ENCODE measurements at places on chromosomes 12 and 14.
A peak's percentile ranks its signal among the peaks of the same experiment; 100 is the strongest.

DNA sequence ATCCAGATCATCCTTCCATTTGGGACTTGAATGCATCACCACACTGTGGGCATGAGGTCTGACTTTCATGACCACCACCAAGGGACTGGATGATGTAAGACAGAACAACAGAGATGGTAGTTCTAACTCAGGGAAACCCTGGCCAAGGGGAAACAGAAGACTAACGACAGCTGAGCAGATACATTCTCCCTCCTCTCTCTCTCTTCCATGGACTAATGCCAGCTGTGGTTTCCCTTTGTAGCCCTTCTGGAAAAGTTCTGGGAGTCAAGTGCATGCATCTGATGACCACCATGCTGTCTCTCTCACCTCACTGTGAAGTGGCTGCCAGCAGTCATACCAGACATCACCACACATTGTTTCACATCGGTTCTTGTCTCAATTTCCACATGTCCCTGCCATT, 3.4 kb downstream of the TAS2R30 start:
- no peak for DNase-seq

- no peak for DNase-seq
Observed at GRCh38 chr14:54804538-54805041, 98.0 kb downstream of the GCH1 start.

GRCh38 chr12:12722435-12723148, 5.4 kb downstream of the CDKN1B start:
- DNase-seq = peak; percentile 28

GRCh38 chr12:49636574-49636973, 13.2 kb downstream of the PRPF40B start:
- no peak for DNase-seq

DNA sequence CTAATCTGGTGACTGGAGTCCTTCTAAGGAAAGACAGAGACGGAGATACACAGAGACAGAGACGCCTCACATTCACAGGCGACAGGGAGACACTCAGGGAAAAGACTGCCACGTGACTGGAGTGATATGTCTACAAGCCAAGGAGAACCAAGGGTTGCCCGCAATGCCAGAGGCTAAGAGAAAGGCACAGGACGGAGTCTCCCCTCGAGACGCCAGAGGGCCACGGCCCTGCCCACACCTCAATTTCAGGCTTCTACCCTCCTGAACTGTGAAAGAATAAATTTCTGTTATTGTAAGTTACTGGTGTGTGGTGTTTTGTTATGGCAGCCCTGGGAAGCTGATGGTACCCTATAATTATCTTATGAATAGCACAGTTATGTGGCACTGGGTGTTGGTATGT, 11.6 kb upstream of the RAN start:
- DNase-seq = no peak

DNA sequence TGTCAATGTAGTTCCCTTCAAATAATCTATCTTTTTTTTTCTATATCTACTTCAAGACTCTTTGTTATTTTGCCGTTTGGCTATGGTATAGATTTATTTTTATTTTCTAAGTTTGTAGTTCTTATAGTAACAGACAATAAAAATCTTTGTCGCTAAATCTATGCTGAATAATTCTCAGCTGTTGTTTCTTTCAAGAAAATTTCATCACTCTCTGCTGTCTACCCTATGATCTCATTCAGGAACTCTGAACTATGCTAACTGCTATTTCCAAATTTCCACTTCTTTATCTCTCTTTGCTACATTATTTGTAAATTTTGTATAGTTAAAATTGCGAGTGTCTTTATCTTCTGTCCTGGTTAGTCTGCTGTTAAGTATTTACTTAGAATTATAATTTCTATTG, 353.6 kb downstream of the LRFN5 start:
- no peak for DNase-seq

DNA sequence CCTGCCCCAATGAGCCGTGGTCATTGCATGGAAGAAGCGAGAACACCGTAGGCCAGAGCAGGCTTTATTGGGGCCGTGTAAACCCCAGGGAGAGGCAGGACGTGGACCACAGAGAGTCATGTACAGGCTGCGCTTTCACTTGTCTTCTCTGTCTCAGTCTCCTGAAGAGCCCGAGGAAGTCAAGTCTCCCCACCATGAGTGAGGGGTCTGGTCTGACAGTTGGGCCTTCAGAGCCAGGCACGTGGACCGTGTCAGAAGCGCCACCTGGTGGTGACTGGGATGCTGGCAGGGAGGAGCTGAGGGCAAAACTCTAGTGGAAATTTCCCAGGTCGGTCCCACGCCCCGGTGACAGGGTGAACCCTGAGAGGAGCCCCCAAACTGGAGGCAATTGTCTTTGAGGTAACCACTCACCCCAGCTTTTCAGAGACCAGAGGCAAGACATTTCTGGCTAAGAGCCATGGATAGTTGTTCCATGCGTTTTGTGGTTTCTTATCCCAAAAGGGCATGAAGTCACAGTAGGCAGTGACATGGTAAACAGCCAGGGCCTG, 17.4 kb downstream of the RPS6KL1 start:
- DNase-seq = peak; percentile 67

Data from central memory CD4-positive, alpha-beta T cell (primary cell).